Amniotic stem cell (primary cell): ENCODE measurements at places on chromosomes 12 and 14.

GRCh38 chr14:75822522-75823141, 159.2 kb downstream of the TGFB3 start:
- no peak for DNase-seq

DNA sequence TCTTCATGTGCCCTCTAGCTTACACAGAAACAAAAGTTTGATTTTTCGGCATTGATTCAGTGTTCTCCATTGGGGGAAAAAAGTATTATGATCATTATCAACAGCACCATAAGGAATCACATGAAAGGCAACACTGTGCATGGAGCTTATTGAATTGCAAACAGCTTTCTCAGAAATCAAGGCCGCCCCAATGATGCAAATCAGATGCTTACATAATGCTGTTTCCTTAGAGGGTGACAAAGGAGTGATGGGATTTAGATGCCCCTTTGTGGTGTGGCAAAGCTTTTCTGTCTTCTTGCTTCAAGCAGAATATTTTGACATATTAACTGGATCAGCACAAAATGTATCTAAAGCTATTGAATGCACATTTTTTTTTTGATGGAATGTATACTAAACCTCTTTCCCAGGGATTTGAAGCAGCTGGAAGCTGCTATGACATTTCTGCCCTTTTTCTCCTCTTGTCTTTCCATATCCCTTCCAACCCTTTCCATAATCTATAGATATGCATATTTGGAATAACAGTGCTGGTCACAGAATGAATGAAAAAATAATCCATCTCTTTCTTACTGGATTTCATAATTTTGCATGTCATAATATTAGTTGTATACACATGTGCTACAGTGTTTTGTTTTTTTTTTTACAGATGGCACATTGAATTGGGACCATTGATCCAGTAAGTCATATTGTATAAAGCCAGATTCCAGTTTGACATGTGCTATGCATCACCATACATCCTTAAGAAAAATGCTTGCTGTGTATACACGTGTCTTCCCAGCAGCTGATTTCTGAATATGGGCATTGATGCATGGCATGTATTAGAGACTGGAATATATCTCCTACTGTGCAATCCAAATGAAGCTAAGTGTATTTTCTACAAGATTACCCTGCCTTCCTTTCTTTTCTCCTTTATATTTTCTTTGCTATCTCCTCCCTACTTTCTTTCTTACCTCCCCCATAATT, 259.7 kb upstream of the DCN start:
- DNase-seq, result no peak

GRCh38 chr12:109679501-109680263, 33.9 kb upstream of the FAM222A start:
- DNase-seq, result no peak

GRCh38 chr12:92438641-92439419, 264.0 kb upstream of the PLEKHG7 start:
- no peak for DNase-seq

DNA sequence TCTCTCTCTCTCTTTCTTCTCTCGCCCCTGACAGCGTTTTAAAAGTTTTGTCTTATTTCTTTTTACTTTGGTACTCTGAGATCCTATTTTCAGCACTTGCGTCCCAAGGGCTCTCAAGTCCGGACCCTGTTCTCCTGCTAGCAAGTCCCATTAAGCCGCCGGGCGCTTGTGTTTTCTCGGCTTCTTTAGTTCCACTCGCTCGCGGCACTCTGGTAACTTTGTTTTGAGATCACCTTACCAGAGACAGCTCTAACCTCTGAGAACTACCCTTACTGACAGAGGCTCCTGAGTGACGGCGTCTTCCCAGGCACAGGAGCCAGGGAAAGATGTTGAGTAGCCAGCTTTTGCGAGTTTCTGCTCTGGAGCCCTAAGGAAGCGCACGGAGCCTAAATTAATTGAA, 2.7 kb upstream of the MYF5 start:
- DNase-seq, result no peak

DNA sequence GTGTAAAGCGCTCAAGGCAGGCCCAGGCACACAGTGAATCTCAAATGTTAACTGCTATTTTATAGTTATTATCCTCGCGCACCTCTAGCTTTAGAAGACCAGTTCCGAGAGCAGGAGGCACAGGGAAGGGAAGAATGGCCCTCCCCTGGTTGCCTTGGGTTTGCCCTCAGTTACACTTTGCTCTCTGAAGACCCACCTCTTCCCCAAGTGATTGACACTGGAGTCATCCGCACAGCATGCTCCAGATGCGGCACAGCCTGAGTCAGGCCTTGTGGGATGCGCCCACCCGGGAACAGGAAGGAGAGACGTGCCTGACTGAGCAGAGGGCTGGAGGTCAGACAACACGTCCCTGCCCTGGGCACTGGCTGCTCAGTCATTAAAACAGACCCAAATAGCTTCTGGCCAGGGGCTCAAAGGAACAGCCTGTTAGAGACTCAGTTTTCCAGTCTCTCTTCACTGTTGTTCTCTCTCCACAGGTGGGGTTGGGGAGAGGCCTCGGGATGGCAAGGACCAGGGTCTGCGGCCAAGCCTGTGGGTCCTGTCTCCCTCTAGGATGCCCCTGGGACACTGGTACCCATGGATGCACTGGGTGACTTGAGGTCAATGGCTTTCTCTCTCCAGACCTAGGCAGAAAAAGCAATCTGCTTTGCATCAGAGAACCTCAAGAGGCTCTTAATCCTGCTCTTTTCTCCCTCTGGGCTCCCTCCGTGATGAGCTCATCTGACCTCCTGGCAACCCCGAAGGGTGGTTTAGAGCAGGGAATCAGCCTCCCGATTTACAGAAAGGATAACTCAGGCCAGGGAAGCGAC, 13.6 kb upstream of the MLXIP start:
- DNase-seq, result peak; percentile 70

DNA sequence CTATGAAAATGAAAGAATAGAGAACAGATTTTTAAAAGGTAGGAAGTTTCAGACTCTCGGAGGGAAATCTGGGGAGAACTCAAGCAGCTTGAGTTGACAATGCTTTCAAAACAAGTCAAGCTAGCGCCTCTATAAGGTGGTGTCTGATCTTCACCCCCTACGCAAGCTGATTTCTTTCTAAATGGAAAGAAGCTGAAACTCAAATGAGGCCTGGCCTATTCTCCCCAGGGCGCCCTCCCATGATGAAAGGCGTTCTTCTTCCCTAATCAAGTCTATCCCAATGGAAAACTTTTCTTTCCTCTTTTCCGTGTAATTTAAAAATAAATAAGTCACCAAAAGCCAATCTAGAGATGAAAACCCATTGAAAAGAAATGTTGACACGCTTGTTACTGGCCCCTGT, 20.6 kb downstream of the PTHLH start:
- DNase-seq, result no peak

DNA sequence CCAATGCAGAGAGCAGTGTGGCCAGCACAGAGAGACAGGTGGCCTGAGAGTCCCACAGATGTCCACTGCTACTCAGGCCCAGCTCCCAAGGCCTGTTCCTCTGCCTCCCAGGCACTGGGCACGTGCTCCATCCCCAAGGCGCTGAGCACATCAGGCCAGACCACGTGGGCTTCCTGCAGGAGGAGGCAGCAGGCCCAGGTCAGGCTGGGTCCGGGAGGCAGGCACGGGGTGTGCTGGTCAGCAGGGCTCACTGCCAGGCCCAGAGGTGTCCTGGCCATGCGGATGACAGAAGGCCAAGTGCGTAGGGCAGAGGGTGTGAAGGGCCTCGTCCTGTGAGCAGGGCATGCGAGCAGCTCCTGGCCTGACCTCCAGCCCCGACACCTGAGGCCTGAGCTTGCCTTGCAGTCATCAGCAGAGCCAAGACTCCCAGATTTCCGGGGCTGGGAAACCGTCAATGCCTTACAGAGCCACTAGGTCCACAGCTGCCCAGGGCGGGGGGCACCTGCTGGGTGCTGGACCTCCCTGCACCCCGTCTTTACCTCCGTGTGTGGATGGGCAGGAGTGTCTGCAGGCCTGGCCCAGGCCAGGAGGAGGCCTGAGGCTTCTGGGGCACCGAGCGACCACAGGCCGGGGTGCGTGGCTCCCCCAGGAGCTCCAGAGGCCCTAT, 14.9 kb downstream of the TRMT61A start:
- DNase-seq, result no peak

GRCh38 chr12:66132408-66132807, 1.9 kb upstream of the LLPH start:
- DNase-seq, result no peak

GRCh38 chr12:64737539-64737938, 21.7 kb downstream of the GNS start:
- DNase-seq, result no peak

DNA sequence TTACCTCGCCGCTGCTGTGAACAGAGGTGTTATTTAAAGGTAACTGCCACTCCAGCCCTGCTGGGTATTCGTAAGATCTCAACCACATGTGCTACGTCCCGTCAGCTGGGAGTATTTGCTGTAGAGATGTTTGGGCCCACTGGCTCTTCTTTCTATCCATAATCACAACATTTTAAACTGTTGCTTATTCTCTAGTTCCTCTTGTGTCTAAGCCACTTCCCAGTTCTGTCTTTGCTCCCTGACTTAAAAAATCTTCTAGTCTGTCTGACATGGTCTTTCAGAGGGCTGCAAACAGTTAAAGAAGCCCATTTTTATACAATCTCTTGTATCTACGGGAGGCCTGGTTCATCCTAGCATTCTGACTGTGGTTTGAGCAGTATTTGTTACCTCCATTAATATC, 33.2 kb upstream of the HELB start:
- no peak for DNase-seq

DNA sequence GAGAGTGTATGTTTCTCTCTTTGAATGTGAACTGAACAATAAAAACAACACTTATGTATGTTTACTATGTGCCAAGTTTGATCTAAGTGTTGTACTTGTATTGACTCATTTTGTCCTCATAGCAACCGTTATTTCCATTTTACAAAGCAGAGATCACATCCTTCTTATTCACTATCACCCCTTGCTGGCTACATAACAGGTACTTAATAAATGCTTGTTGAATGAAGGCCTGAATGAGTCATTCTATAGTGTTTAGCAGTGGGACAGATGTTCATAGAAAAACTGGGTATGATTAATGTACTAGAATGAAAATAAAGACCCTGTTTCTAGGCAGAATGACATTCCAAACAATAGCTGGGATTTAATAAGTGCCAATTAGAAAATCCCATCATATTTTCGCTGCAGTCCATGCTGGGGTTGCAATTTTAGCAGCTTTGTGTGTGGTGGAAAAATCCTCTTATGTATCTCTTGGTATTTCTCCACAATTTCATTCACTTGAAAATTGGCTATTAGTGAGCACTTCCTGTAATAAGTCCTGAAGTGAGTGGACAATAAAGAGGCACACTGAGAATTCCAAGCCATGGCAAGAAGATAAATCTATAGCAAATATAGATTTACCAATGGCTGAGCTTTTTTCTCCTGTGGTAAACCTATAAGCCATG, 86.0 kb downstream of the FAR2 start:
- no peak for DNase-seq

GRCh38 chr14:26887847-26888246, 290.0 kb upstream of the NOVA1 start:
- DNase-seq, result no peak

GRCh38 chr12:77560714-77561113, 270.0 kb upstream of the NAV3 start:
- no peak for DNase-seq

DNA sequence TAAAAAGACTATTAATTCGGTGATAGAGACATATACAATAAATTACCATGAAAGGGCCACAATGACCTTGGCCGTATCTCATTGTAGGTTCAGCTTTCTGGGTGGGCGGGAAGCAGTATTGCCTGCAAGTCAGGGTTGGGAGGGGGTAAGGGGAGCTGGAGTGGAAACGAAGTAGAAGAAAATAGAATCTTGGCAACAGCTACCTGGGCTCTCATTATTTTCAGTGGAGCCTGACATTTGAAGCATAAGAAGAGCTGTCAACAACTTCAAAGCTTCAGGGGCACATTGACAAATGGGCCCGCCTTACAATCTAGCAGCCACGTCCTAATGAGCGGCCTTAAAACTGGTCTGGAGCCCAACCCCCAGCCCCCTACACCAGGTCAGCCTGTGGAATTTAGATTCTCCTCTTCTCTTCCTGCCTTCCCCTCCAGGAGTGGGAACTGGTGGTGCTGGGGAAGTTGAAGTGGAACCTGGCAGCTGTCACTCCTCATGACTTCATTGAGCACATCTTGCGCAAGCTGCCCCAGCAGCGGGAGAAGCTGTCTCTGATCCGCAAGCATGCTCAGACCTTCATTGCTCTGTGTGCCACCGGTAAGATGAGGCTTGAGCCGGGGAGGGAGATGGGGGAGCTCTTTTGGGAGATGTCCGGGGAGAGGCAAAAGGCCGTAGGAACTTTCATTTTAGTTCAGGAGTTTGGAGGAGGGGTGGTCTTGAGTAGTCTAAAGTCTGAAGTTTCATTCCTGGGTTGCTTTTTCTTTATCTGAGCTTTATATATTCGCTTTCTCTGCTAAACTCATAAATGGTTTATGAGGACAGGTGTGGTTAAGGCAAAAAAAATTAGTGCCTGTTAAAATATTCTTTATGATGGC, 5.0 kb downstream of the CCND2 start:
- no peak for DNase-seq

DNA sequence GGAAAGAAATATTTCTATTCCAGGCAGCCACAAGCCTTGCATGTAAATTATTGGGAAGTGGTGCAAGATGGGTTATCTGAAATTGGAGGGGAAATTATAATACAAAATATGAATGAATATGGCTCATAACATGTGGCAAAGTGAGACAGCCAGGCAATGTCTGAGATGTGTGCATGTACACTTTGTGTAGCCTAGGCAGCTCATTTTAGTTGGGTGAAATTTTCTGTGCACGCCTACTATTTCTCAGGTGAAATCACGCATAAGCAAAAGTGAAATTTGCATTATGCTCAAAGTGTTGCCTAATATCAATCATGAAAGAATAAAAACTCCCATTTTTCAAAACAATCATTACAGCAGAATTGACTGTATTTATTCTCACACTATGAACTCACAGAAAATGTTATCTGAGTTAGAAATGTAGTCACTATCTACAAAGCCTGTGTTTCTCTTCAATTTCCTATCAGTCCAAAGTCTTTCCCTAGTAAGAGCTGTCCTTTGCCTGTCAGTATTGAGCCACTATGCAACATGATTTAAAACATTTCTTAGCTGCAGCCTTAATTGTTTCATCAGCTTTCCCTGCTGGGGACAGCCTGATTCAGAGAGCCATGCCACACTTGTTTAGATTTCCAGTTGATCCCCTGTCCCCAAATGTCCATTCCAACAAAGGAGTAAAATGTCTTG, 80.7 kb downstream of the EPS8 start:
- DNase-seq, result no peak

GRCh38 chr12:45214749-45215418, 1.0 kb upstream of the ANO6 start:
- DNase-seq, result no peak

- no peak for DNase-seq
These were observed 788.4 kb downstream of the AACS start for GRCh38 chr12:125853670-125854069.

DNA sequence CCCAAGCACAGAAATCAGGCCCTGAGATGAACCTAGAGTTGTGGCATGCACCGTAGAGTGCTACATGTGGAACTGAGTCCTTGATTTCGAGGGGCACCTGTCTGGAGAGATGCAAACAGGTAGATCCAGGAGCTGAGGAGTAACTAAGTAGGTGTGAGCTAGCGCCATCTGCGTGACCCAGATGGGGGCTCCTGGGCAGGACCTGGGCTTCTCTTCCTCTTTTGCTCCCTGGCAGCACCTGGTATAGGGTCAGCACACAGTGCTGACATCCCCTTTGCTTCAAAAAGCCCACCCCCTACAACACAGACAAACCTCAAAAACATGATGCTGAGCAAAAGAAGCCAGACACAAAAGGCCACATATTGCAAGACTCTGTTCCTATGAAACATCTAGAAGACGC, 65.8 kb downstream of the PITPNM2 start:
- no peak for DNase-seq
